NCI-H2081 (cell line): ENCODE measurements at places on chromosomes 11 and 22.
A peak's percentile ranks its signal among the peaks of the same experiment; 100 is the strongest.

- DNase-seq: no peak
These were observed 12.9 kb upstream of the SYTL2 start for GRCh38 chr11:85823816-85824215.

- DNase-seq: no peak
These were observed 51.9 kb downstream of the SPATA19 start for GRCh38 chr11:133793271-133794035.

GRCh38 chr22:23243006-23243573 is 62.8 kb downstream of the BCR start:
- DNase-seq: no peak

DNA sequence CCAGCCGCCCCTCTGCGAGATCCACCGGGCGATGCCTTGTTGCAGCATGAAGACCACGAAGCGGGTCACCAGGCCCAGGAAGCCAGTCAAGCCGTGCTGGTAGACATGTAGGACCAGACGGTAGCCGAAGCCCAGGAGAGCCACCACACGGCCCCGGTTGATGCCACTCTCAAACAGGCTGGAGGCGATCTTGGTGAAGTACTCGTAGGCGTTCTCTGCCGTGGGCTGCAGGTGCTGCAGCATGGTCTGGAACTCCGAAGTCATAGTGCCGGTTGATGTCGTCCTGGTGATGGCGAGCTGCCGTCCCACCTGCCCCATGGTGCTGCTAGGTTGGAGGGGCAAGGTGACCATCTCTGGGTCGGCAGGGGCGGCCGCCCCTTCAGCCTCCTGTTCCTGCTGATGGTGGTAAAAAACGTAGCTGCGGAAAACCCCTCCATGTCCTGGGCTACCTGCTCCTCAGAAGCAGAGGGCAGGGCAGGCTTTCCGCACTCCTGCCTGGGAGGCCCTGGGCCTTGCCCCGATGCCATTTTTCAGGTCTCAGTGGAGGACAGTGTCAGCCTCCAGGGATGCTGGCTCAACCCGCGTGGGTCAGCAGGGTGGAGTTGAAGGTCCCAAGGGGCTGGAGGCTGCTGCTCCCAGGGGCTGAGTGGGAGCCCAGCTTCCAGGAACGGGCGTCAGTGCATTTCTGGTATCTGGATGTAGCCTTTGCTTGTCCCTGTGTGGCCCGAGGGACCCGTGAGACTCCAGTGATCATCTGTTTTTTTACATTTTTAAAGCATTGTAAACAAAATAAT is 98.7 kb downstream of the ADAMTS15 start:
- DNase-seq: no peak

- peak; percentile 37 for DNase-seq
These were observed 1.1 kb upstream of the RPLP2 start for GRCh38 chr11:808427-809286.

DNA sequence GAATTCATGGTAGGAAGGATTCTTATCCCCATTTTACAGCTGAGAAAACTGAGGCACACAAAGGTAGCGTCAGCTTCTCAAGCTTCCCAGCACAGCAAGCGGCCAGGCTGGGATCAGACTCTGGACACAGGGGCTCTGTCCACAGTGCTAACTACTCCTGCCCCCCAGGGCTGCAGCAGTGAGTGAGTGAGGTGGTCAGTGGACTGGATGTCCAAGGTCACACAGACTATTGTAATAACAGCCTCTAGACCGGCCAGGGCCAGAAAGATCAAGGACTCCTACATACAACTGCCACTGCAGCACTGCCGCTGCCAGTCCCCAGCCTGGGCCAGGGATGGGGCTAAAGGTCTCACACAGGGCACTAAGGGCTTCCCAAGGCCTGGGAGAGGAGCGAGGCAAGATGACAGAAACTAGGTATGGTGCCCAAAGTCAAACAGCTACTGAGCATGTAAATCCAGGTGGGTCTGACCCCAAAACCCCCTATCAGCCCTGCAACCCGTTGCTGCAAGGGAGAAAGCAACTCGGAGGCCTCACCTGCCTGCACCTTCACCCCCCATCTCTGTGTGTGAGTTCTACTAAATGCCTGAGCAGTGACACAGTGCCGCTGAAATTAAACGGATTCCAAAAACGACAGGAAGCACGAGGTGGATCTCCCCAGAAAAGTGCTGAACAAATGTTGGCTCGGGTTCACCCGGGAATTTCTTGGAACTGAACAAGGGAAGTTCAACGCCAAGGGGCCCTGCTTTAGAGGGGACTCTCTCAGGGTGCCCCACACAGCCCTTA is 161.8 kb upstream of the GRK3 start:
- DNase-seq: no peak

GRCh38 chr22:19632668-19633148 is 81.6 kb upstream of the SEPTIN5 start:
- DNase-seq: no peak

GRCh38 chr11:125513705-125514265 is 17.7 kb upstream of the FEZ1 start:
- no peak for DNase-seq

GRCh38 chr11:81070948-81071347 is 1630.1 kb upstream of the TENM4 start:
- DNase-seq: no peak

- peak; percentile 40 for DNase-seq
These were observed 725 bp downstream of the ARHGAP42 start for GRCh38 chr11:100687630-100688395.
